Natural killer cell treated with Interleukin-12 subunit alpha and Interleukin-12 subunit beta and Interleukin-15 and Interleukin-18, amount 100 ng/mL, for 72 hours (primary cell): ENCODE measurements at places on chromosomes 7 and 10. TPM values are rescaled to one million over a fixed set of nuclear protein-coding genes. Genes with fewer than 3 reads are reported as not detected.

TRPV6 gene
- not detected for total RNA-seq

MSANTD7 gene
- 25.4 TPM for total RNA-seq

CYP3A4 gene
- not detected for total RNA-seq

SPDYE6 gene
- total RNA-seq = not detected

ACSL5 gene
- 111 TPM for total RNA-seq

SSC4D gene
- 0.24 TPM for total RNA-seq

SPDYE1 gene
- total RNA-seq = not detected

MMRN2 gene
- total RNA-seq = not detected

CLCN1 gene
- total RNA-seq = 0.10 TPM

- no peak for DNase-seq
Measured at GRCh38 chr7:133372337-133372736, 119.5 kb downstream of the EXOC4 start.

DNA sequence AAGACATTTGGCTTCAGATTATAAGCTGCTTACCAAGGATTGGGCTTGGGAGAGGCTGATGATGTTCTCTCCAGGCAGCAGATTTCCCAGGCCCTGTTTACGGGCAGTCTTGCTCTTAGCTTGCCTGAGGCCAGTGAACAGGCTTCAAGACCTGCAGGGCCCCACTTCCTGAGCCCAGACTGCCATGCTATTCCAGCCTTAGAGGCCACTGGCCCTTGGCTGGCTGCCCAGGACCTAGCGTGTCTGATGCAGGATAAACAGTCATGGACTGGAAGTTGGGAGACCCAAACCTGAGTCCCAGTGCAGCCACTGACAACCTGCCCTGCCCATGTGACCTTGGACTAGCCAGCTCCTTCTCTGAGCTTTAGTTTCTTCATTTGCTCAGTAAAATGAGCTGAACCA is 2.9 kb downstream of the PRXL2A start:
- DNase-seq = no peak

GRCh38 chr10:121113911-121114310 is 262.7 kb downstream of the WDR11 start:
- DNase-seq = no peak

DNA sequence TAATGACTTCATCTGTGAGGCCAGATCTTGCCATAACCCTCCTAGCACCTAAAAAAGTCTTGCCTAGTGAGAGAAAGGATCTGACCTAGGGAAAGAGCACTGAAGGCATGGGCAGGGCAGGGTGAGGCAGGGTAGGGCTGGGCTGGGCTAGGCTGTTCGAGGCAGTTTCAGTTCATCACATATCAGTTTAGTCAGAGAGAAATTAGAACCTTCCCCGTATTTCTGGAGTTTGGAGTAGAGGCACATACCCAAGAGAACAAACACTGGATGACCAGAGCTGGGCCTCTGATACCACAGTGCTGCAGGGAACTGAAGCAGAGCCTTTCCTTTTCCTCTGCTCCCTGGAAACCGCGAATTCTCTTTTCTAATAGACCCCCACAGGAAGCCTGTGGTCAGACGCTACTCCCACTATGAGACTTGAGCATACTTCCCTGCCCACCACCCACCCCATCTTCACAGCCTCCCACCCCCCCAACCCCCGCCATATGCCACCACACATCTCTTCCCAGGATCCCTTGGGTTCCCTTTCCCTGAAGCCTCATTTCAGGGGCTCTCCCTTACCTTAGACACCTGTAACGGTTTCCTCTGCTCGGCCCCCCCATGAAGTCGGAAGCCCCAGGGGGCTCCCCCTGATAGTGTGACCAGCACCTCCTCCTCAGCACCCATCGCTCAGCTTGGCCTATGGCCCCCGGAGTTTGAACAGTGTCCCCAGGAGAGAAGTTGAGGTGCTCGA is 406 bp downstream of the SYNPO2L start:
- no peak for DNase-seq

- no peak for DNase-seq
Measured at GRCh38 chr7:41824284-41824683, 121.4 kb upstream of the INHBA start.

DNA sequence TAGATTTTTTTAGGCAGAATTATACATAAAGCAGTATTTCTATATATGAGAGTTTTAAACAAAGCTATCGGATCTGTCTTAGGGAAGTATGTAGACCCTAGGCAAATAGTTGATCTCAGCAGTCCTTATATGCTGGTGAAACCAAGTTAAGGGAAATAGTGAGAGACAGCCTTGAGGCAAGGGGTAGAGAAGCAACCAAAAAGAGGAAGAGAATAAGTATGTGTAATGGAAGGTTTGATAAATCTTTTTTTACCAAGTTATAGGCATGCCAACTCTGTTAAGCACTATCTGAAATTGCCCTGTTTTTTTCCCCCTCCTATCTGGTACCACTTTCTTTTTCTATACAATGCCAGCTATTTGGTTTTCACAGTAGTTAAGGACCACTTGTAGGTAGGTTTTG is 19.9 kb downstream of the SPAG6 start:
- no peak for DNase-seq

DNA sequence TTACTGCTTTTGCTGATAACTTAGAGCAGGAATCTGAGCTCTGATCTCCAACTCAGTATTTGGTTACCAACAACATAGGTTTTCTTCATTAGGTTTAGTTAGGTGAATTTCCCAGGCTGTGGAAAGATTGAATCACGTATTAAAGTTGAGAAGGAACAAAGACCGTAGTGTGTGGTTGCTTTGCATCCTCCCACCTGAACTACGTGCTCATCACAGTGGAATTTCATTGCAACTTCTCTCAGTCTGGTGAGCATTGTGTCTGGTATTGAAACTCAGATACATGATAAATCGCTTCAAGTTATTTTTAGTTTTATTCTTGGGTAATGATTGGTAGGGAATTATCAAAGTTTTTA is 139.4 kb upstream of the AKR1E2 start:
- no peak for DNase-seq

DNA sequence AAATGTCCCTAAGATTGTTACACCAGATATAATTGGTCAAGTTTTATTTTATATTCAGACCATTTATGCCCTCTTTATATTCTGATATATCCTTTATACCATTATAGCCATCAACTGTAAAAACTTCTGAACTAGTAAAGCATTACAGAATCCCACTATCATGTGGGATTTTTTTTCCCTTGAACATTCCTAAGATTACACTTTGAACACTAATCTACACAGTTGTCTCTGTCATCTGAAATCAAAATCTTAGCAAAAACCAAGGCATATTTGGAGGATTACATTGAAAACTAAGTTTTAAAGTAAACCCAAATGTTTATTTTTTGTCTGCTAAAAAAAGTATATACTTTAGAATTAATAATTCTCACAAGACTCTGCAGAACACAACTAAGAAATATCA is 116.2 kb upstream of the GPR22 start:
- DNase-seq = no peak

DNA sequence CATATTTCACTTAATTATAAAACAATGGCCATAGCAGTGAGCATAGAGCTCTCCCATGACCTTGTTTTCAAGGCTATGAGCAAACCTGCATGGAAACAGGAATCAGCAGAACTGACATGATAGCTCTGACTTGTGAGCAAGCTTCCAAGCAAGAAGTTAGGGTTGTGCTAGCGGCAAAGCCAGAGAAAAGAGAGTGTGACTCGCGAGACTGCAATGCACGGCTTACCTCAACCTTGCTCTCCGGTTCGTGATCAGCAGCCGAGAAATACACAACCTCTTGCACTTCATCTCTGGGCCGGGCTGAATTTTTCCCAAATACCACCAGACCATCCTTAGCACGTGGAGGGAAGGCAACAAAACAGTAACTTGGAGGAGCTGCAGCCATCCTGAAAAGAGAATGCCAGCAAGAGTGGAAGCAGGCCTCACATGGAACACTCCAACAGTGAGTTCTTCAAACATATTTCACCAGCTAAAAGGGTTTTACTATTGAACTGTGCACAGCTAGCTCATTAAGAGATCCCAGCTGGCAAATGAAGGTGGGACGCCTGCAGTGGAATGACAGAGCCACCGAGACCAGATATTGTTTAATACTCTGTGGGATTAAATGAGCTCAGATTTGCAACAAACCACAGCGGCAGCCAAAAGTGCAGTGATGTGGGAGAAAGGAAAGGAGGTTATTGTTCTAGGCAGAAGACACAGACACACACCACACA is 20.8 kb downstream of the SCRN1 start:
- DNase-seq = no peak

DNA sequence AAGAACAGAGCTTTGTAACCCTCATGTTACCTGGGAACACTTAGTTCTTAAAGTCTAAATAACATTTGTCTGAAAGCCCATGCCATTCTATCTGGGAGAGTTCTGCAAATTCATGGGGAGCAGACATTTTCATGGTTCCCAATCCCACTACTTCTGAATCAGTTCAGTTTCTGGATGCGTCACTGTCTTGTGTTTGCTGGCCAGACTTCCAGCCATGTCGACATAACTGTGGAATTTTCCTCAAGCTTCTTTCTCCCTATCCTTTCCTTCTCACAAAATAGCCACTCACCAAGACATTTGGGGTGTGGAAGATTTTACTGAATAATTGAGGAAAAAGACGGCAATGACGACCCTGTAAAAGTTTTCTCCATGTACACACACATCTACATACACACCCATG is 272.5 kb downstream of the NEBL start:
- DNase-seq = no peak

DNA sequence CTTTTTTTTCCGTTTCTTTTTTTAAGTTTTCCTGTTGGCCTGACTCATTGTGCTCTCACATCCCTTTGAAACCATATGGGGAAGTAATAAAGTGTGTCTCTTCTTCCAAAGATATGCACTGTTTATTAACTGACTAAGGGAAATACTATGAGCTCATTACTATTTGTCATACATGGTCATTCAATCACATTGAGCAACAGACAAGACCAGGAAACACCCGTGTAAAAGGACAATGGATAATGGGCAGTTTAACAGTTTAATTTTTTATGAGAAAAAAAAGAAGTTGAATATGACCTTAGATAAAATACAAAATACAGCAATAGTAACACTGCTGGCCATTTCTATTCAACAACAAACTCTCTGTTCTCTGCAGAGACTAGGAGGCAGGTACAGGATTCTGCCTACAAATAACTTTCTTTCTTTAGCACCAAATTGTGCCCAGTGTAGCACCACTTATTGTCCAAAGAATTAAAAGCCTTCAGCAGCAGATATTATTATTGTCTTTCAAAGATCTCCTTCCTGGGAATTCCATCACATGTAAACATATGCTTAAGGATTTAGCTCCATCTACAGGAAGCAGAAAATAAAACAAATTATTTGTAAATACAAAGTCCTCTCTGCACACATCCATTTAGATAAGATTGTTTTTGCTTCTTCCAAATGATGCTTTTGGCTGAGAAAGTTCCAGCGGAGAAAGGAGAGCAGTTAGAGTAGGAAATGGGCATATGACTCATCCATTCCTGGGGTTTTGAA is 55.0 kb upstream of the AKR1E2 start:
- no peak for DNase-seq

GRCh38 chr7:1621718-1622117 is 48.4 kb upstream of the ELFN1 start:
- no peak for DNase-seq

GRCh38 chr10:130717083-130717482 is 580.9 kb downstream of the GLRX3 start:
- DNase-seq = no peak
